Activated CD4-positive, CD25-positive, alpha-beta regulatory T cell (primary cell): ENCODE measurements at places on chromosomes 5 and 9.

GRCh38 chr9:30078195-30078594 lies 2306.2 kb upstream of the ACO1 start:
- DNase-seq: no peak

- DNase-seq: no peak
Observed at GRCh38 chr9:107312376-107313050, 29.4 kb downstream of the RAD23B start.

DNA sequence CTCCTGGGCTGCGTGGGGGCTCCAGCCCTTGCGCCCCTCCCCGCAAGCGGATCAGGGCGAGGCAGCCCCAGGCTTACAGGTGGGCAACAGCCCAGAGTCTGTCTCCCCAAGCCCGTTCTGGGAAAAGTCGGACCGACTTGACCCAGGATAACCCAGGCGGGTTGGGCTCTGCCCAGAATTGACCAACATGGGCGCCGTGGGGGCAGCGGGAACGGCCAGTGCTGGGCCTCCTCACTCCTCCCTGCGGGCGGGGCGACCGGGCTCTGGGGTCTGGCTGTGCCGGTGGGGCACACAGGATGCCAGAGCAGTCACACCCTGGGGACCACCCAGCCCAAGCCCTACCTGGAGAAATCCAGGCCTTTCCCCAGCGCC lies 15.3 kb upstream of the SYNPO start:
- DNase-seq: no peak

DNA sequence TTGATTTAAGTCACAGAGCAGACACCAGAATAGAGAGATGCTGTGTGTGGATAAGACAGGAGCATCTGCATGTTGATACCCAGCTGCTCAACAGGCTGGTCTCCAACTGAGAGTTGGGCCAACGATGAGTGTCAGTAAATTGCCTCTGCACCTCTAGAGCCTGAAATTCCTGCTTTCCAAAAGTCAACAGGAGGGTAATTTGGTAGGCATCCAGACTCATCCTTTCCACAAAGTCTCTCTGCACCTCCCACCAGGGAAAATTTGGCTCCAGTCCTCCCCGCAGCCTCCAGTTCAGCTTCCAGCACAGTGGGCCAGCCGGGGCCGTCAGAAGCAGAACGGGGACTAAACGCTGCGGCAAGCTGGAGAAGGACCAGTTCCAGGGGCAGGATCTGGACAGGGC lies 136.9 kb downstream of the RFK start:
- DNase-seq: no peak

DNA sequence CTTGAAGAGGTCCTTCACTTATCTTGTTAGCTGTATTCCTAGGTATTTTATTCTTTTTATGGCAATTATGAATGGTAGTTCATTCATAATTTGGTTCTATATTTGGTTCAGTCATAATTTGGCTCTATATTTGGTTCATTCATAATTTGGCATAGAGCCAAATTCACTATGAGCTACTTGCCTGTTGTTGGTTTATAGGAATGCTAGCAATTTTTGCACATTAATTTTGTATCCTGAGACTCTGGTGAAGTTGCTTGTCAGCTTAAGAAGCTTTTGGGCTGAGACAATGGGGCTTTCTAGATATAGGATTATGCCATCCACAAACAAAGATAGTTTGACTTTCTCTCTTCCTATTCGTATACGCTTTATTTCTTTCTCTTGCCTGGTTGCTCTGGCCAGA lies 142.2 kb downstream of the PLCXD3 start:
- no peak for DNase-seq

- no peak for DNase-seq
Observed at GRCh38 chr5:173614591-173614990, 1.9 kb downstream of the BOD1 start.

GRCh38 chr5:24353611-24354010 lies 291.2 kb downstream of the CDH10 start:
- DNase-seq: no peak

DNA sequence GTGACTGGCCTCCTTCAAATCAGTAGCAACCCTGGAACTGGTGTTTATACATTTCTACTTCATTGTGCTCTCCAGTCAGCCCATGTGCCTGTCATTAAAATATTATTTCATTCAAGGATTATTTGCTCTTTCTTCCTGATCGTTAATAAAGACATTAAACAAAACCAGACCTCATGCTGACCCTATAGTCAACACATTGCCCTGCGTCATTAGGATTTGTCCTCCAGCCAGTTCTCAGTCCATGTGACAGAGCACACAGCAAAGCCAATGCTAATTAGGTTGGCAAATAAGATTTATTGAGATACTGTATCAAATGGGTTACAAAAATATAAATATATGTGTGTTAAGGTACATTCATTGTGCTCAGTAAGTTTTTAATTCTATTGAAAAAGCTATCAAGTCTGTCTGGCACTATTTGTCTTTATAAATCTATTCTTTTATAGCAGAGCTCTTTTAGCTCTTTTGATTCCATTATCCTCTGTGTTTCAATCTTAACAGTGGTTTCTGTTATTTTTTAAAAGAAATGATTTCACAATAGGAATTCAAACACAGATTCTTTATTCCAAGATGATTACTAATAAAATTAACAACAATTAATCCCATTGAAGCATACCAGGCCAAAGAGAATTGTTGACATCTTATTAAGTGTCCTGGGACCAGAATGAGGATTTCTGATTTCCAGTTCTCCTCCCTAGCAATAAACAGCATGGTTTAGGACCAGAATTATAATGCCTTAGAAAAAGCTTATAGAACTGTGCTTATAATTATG lies 209.4 kb upstream of the RGMB start:
- no peak for DNase-seq

DNA sequence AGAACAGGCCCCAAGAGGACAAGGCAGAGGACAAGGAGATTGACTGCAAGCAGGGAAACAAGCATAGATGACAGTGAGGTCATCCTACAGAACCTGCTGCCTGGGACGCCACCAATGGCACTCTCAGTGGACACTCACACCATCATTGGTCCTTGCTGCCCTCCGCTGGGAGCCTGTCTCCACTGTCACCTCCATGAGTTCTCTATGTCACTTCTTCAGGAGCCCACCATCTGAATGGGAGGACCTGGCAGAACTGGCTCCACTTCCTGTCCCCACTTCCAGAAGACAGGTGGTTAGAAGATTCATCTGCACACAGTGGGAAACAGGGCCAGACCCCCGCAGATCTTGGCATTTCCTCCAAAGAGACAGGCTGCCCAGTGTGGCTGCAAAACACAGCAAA lies 188.9 kb downstream of the HSD17B3 start:
- no peak for DNase-seq

GRCh38 chr5:72117307-72117706 lies 10.0 kb downstream of the MAP1B start:
- no peak for DNase-seq

- DNase-seq: no peak
Observed at GRCh38 chr9:87372356-87372851, 125.3 kb upstream of the DAPK1 start.

DNA sequence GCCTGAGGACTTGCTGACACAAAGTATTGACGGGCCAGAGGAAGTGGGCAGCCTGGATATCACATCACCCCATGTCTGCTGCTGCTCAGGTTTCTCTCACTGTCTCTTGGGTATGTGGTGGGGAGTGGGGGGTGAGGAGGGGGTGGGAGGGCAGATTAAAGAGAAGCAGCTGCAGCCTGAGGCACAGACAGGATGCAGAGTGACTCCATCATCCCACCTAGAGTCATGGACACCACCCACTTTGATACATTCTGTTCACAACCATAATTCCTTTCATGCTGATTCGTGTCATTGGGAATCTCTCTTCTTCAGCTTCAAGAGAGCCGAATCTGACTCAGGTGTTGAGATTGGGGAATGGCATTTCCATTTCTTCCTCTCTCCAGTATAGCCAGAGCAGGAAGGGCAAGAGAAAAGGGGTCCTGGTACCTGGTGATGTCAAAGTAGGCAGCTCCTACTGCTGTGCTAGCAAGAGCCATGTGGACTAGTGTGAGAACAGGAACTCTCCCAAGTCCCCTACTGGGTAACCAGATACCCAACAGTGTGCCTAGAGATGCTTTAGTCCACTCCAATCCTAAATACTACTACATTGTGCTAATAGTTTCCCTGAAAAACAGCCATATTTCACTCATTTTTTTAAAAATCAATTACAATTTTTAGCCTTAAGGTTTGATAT lies 22.4 kb downstream of the GRAMD2B start:
- DNase-seq: no peak

- DNase-seq: no peak
Observed at GRCh38 chr9:28916348-28916747, 1343.1 kb upstream of the C9orf72 start.

DNA sequence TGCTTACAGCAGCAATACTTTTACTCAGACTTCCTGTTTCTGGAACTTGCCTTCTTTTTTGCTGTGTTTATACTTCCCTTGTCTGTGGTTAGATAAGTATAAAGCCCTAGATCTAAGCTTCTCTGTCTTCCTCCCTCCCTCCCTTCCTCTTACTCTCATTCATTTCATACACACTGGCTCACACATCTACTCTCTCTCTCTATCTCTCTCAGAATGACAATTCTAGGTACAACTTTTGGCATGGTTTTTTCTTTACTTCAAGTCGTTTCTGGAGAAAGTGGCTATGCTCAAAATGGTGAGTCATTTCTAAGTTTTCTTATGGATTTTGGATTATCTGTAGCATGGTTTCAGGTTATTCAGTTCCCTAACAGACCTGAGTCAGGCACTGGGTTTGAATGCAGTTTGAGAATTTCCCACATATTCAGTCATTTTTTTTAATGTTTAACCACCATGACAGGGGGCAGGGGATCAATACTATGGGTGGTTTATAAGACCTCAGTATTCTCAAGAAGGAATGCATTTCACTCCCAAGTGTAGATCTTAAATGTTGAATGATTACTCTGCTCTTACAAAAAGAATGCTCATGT lies at the start of gene IL7R:
Gene IL7R, plus strand, starts transcription at position 127 of the 587 bp plus-strand sequence. Its CDS starts 87 bp downstream, at position 214.
- DNase-seq: no peak

DNA sequence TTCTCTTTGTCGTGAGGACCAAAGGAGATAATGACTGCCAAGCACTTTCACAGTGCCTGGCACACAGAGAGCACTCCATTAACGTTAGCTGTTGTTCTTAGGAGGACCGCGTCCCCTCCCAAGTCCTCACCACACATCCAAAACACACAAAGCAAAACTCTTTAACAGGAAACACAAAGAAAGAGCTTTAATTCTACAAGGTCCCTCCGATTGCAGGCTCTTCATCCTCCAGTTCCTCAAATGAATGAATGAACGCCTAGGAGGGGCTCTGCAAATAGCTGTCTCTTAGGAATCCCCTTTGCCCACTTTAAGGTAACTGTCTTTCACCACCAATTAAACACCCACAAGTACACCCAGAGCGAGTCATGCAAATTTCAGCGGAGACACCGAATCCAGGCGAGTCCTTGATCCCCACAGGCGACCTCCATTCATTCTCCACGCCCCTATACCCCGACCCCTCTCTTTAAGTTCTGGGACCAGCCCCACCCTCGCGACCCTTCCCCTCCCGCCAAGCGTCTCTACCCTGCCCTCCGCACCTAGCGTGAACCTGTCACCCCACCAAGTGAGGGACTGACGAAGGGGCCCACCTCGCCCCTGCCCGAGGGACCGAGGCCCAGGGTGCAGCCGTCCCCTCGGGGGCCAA lies 644 bp downstream of the TSC1 start:
- DNase-seq: no peak

DNA sequence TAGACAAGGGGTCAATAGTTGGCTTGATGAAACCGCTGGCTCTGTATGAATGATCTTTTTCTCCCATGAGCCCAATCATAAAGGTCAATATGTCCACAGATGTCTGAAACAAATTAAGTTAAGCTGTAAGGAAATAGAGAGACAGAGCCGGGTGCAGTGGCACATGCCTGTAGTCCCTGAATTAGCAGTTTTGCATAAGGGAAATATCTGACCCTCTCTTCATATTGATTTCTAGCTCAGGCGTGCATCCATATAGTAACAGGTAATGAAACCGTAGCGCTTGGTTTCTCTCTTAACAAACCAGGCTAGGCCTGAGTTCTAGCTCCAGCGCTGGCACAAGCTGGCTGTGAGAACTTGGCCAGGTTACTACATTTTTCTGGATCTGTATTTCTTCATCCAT lies 118.1 kb upstream of the ERCC6L2 start:
- no peak for DNase-seq

DNA sequence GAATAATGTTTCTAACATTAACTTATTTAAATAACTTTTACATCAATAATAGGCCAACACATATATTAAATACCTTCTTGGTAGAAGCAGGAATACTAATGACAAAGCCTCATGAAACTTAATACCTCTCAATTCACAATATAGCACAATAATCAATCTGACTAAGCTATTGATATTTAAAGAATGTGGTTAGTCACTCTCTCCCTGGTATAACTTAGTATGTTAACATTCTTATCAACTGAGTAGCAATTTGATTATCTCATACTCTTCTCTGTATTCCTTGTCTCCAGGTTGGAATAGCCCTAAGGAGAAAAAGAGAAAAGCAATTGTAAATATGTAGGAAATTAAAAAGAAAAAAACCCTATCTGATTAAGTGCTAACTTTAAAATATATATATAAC lies 4.9 kb upstream of the PGGT1B start:
- DNase-seq: no peak

GRCh38 chr9:122334916-122335315 lies 35.9 kb upstream of the PTGS1 start:
- no peak for DNase-seq

- no peak for DNase-seq
Observed at GRCh38 chr5:167511-167910, 23.8 kb upstream of the LRRC14B start.

- DNase-seq: no peak
Observed at GRCh38 chr5:174146556-174146955, 101.0 kb downstream of the NSG2 start.

GRCh38 chr5:67195406-67196275 lies 958 bp downstream of the CD180 start:
- no peak for DNase-seq

GRCh38 chr5:39523821-39524220 lies 99.0 kb upstream of the DAB2 start:
- DNase-seq: no peak

GRCh38 chr5:140041492-140042392 lies 1.4 kb downstream of the NRG2 start:
- DNase-seq: no peak

DNA sequence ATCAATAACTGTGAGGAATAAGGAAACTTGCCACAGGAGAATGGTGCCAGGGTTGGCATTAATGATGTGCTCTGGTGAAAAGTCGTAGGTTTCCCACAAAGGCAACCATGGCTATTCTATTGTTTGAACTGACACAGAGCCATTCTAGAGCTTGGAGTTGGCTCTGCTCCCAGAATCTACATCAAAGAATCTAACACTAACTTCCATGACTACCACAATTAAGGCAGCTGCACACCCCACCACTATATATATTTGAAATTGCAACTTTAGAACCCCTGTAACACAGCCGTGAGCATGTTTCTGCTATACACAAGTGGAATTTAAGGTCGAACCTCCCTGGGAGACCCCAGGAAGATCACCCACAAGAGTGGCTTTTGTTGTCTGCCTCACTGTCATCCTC lies 89.7 kb upstream of the CCDC152 start:
- DNase-seq: no peak

GRCh38 chr9:82584349-82584863 lies 478.5 kb downstream of the RASEF start:
- DNase-seq: no peak

GRCh38 chr9:122333169-122333808 lies 37.5 kb upstream of the PTGS1 start:
- DNase-seq: no peak

- no peak for DNase-seq
Observed at GRCh38 chr5:11684607-11685006, 219.6 kb downstream of the CTNND2 start.

- DNase-seq: no peak
Observed at GRCh38 chr9:13588151-13589033, 308.9 kb upstream of the MPDZ start.

- no peak for DNase-seq
Observed at GRCh38 chr5:107436201-107436600, 234.5 kb downstream of the EFNA5 start.

GRCh38 chr5:179131886-179132585 lies 71.9 kb downstream of the ZNF354C start:
- DNase-seq: no peak
